ENCODE measurements at places on chromosomes 5 and 9. TPM values are rescaled to one million over a fixed set of nuclear protein-coding genes. Genes with fewer than 3 reads are reported as not detected.

The FOXD4L4 gene
- 0.16 TPM for total RNA-seq

GRCh38 chr5:170491479-170491878, 12.3 kb upstream of the KCNIP1 start:
- H3K36me3 ChIP-seq = no peaks in the 10 kb centered on the region
- peaks cover 30% of the 10 kb centered on the region for H3K27me3 ChIP-seq
- no peak overlapping the region for H3K27ac ChIP-seq
- no peak overlapping the region for H3K4me3 ChIP-seq

GRCh38 chr5:138874771-138875551, at the start of gene LRRTM2:
Gene LRRTM2, minus strand, starts transcription at chr5:138875335. Its CDS starts 424 bp downstream, at chr5:138874911.
- H3K4me3 ChIP-seq = no peak within 1 kb of the TSS
- no peak within 1 kb of the TSS for H3K27ac ChIP-seq
- peaks cover 25% of the 10 kb centered on the region for H3K4me1 ChIP-seq
- no peaks in the 10 kb centered on the region for H3K36me3 ChIP-seq

GRCh38 chr5:90095292-90096060, 314.1 kb downstream of the CETN3 start:
- no peak for DNase-seq
- H3K27ac ChIP-seq = no peak overlapping the region
- H3K4me3 ChIP-seq = no peak overlapping the region

DNA sequence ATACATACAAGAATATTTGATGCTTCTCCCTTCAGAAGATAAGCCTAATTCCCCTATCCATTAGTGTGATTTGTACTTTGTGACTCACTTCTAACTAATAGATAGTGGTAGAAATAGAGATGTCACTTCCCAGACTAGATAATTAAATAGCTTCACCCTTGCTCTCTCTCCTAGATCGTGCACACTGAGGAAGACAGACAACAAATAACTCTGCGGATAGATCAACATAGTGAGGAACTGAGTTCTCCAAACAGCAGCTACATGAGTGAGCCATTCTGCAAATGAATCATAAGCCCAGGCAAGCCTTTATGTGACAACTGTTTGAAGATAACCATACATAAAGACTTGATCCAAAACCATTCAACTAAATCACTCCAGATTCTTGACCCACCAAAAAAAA, 1083.4 kb upstream of the C9orf72 start:
- H3K27me3 ChIP-seq = no peaks in the 10 kb centered on the region
- H3K27ac ChIP-seq = no peak overlapping the region
- H3K4me1 ChIP-seq = no peaks in the 10 kb centered on the region
- H3K4me3 ChIP-seq = no peak overlapping the region
- no peak for DNase-seq
- H3K36me3 ChIP-seq = no peaks in the 10 kb centered on the region
